ENCODE measurements at places on chromosomes 13 and 19.

- no peak for DNase-seq
Measured at GRCh38 chr19:33667141-33667650, 45.4 kb downstream of the CHST8 start.

GRCh38 chr13:78596736-78597601 lies 6.4 kb downstream of the POU4F1 start:
- DNase-seq: no peak

- DNase-seq: no peak
Measured at GRCh38 chr19:16581145-16581970, 9.1 kb upstream of the SLC35E1 start.

GRCh38 chr13:114099918-114100445 lies 32.4 kb downstream of the RASA3 start:
- no peak for DNase-seq

GRCh38 chr19:14119644-14120496 lies 2.3 kb upstream of the PRKACA start:
- no peak for DNase-seq

DNA sequence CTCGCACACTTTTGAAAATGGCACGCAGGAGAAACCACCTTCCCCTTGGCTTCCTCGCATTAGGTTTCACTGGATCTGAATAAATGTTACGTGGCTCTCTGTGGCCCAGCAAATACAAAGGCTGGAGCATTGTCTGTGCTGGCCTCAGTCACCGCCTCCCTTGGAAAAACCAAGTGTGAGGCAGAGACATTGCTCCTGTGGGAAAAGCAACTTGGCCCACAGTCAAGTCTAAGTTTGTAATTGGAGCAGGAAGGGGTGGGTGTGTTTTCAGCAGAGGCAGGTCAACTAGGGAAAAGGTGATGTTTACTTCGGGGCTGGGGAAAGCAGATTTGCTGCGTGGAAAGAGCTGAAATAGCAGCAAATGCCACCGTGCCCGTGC lies 101.6 kb downstream of the IRS2 start:
- no peak for DNase-seq

DNA sequence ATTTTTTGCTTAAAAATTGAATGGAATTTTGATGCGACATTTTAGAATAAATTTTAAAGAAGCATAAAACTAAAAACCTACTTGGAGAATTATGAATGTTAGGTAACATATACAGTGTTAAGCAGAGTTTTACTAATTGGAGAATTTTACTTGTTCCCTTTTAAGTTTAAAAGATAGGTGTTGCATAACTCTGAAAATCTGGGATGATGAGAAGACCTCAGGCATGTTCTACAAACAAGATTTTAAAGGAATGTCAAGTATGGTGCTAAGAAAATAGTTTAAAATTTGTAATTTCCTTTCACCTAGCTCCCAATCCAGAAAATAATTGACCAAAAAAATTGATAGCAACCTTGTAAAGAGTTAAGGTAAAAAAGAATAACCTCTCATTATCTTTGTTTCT lies 135.8 kb downstream of the RFC3 start:
- DNase-seq: no peak

DNA sequence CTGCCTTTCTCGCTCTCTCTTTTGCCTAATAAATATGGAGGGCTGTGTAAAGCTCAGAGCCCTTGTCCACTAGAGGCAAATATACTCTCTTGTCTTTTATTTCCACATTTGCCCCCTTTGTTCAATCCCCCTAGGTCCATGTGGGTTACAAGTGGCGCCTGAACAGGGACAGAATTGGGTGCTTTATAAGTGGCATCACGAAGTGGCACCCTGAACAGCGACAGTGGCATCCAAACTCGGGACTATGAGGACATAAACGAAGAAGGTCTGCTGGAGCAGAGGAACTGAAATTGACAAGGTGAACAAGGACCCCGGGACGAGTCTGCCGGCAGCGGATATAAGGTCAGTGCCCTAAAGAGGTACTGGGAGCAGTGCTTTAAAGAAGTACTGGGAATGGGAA lies 4.3 kb upstream of the ZNF610 start:
- DNase-seq: no peak

DNA sequence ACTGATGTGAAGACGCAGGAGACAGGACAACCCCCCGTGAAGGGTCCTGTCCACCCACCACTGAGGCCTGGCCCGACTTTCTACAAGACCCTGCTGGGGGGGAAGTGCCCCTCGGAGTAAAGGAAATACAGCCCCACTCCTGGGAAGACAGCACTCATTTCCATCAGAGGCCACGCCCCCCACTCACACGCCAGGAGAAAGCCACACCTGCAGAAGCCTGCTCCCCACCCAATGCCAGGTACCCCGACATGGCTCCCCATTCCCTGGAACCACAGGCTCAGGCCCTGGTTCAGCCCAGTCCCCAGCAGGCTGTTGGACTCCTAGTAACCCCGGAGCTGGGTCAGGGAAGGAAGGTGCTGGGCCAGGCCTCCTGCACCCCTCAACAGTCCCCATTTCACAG lies 10.9 kb upstream of the ATP8B3 start:
- no peak for DNase-seq

GRCh38 chr19:56105090-56105701 lies 15.9 kb downstream of the ZNF787 start:
- peak; percentile 65 for DNase-seq

DNA sequence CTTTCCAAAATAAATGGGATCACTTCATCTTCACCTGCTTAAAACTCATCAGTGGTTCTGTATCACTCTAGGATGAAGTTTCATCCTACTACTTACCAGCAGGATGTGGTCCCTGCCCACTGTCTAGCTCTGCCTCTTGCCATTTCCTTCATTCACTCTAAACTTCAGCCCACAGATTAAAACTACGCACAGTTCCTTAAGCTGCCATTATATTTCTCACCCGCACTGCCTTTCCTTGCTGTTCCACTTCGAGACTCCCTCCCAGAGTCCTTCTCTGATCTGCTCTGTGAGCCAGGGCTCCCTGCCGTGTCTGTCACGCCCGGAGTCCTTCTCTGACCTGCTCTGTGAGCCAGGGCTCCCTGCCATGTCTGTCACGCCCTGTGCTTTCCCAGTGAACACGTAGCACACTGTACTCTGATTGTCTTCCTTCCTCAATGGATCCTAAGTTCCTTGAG lies 52.0 kb upstream of the NPAS1 start:
- no peak for DNase-seq

GRCh38 chr13:27523346-27524073 lies 73.1 kb upstream of the MTIF3 start:
- DNase-seq: no peak

- DNase-seq: no peak
Measured at GRCh38 chr19:13987101-13987890, 18.8 kb downstream of the RFX1 start.

GRCh38 chr13:33276570-33276969 lies 9.0 kb downstream of the STARD13 start:
- no peak for DNase-seq

GRCh38 chr13:79496188-79496587 lies 15.2 kb downstream of the NDFIP2 start:
- no peak for DNase-seq

DNA sequence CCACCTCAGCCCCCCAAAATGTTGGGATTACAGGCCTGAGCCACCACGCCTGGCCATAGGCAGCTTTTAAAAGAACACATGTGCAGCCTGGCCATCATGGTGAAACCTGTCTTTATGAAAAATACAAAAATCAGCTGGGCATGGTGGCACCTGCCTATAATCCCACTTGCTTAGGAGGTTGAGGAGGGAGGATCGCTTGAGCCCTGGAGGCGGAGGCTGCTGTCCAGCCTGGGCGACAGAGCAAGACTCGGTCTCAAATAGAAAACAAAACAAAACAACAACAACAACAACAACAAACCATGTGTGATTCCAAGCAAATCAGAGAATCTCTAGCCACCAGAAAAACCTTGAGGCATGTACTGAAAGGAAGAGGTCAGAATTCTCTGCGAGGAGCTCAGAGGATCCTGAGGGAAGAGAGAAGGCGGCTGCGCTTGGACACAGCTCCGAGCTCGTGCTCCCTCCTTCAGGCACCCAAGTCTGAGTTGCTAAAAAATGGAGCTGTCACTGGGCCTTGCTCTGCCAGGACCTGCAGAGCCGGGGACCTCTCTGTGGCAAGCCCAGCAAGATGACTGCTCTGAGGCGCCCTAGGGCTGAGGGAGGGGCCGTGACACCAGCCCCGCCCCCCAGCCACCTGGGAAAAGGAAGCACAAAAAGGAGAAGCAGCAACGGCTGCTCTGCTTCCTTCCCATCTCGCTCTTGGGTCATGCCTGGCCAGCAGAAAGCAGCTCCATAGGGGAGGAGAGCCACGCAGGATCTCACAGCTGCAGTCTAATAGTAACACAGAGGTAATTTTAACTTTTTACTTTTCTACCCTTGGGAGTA lies at the start of gene ARL11:
ARL11 (plus strand) TSS at position 677 of the 822 bp plus-strand sequence. CDS start 1,941 bp downstream, outside the sequence.
- DNase-seq: no peak

DNA sequence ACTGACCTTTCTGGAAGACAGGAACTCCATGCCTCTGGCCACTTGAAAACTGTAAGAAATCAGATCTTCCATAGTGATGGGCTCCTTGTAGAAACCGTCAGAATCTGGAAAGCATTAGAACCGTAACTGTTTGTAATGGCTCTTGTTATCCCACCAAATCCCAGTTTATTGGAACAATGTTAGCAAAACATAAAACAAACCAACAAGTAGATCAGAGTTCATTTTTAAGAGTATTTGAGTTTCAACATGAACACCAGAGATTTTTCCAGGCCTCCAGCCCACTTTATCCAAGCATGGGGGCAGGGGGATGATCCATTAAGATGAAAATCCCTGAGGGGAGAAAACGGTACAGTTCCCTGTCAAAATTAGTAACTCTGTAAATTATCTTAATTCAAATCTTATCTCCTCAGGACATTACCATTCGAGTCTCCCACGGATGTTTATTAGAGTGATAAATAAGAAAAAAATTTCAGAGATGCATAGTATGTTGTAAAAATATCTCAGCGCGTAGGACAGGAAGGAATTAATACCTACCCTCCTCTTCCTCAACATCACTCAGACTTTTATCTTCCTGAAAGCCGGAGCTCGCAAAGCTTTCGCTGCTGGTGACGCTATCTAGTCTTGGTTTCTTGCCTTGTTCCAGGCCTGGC lies 172.5 kb downstream of the FLT1 start:
- DNase-seq: no peak

DNA sequence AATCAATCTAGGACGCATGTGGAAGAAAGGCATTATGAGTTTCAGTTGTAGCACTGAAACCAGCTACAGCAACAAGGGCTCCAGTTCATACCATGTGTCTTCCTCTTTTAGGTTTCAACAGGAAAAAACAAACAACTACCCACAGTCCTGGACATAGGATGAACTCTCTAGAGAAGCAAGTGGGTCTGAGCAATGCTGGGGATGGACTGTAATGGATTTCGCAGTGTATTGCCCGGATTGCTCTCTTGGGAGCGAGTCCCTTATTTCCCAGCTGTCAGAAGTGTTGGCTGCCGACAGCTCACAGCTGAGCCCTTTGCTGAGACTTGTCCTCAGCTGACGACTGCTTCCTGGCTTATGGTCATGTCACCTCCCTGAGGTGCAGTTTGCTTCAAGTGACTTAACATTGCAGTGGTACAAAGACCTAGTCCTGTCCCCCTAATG lies 12.1 kb upstream of the MYCBP2 start:
- no peak for DNase-seq

GRCh38 chr13:103638706-103639105 lies 572.5 kb upstream of the SLC10A2 start:
- DNase-seq: no peak

GRCh38 chr13:67771106-67771505 lies 541.0 kb upstream of the PCDH9 start:
- DNase-seq: no peak

DNA sequence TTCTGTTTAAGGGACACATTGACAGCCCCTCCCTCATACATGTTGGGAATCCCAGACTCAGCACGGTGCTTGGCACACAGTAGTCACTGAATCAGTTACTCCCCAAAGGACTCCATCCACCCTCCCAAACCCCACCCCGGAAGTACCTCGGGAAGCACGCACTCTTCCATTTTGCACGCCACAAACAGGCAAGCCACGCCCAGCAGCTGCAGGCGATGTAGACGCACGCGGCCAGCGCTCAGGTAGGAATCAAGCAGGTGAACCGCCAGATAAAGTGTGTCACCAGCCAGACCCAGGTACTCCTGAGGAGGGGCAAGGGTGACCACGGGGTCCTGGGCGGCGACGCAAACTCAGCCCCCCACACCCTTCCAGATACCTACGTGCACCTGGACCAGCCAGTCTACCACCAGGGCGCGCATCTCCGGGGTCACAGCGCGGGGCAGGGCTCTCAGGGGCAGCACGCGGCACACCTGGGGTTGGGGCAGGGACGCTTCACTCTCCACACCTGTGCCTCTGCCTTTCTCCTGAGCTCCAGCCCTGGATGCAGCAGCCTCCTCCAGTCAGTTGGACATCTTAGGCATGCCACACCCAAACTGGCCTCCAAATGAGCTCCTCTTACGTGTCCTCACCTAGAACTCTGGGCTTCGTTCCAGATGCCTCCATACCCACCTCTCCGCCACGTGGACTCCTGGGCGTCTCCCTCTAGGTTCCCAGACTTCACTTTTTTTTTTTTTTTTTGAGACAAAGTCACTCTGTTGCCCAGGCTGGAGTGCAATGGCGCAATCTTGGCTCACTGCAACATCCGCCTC lies 1.9 kb downstream of the CCNP start:
- DNase-seq: no peak

DNA sequence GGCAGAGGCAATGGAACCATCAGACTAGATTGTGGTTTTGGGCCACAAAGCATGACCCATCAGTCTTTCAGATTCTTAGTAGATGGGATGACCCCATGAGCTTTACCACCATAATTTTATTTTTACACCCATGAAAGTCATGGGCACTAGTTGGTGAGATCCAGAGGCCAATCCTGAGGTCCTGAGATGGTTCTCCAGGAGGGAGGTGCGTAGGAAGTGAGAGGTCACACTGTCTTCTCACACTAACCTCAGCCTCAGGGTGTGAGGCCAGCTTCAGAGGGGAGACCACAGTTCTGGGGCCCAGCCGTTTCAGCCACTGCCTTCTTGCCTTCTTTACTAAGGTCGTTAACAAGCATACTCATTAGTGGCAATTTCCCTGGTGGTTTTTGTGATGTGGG lies 106.4 kb downstream of the AKAP11 start:
- no peak for DNase-seq

DNA sequence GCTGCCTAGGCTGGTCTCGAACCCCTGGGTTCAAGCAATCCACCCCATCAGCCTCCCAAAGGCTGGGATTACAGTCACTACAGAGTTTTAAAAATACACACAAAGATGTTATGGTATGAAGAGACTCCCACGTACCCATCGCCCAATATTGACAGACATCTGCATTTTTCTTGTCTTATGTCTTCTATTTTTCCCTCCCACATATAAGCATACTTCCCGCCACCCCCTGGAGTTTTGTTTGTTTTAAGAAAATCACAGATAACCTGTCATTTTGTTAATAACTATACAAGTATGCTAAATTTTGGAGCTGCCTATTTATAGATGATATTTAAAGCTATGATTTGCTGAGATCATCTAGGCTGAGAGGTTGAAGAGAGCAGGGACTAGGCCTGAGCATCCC lies 6.2 kb upstream of the SMG9 start:
- DNase-seq: no peak

DNA sequence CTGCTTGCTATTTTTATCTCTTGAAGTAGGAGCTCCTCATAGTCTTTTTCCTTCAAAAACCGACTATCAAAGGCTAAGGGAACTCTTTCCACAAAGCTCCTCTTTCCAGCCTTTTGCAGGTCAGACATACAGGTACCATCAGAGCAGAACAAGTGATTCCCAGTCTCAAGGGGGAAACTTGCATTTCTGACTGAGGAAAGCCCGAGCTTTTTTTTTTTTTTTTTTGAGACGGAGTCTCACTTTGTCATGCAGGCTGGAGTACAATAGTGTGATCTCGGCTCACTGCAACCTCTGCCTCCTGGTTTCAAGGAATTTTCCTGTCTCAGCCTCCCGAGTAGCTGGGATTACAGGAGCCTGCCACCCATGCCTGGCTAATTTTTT lies 32.0 kb downstream of the RUBCNL start:
- no peak for DNase-seq
